CD4-positive, CD25-positive, alpha-beta regulatory T cell (primary cell): ENCODE measurements at places on chromosomes 7 and 10. TPM values are rescaled to one million over a fixed set of nuclear protein-coding genes. Genes with fewer than 3 reads are reported as not detected.

Gene TMEM209
- total RNA-seq, result 27.5 TPM

Gene CPSF4
- total RNA-seq, result 43.7 TPM

Gene TLX1
- not detected for total RNA-seq

Gene LSM8
- total RNA-seq, result 38.6 TPM

- DNase-seq, result no peak
- H3K27ac ChIP-seq, result no peak overlapping the region
- H3K36me3 ChIP-seq, result no peaks in the 10 kb centered on the region
- H3K4me1 ChIP-seq, result no peaks in the 10 kb centered on the region
- no peak overlapping the region for H3K4me3 ChIP-seq
- no peaks in the 10 kb centered on the region for H3K27me3 ChIP-seq
Measured at GRCh38 chr10:30883116-30883515, 148.5 kb downstream of the ZNF438 start.

- H3K27ac ChIP-seq, result peak overlapping the region; percentile 67
- peaks cover 28% of the 10 kb centered on the region for H3K4me1 ChIP-seq
- H3K4me3 ChIP-seq, result peak overlapping the region; percentile 74
- no peaks in the 10 kb centered on the region for H3K27me3 ChIP-seq
- DNase-seq, result no peak
- H3K36me3 ChIP-seq, result peaks cover 6% of the 10 kb centered on the region
Measured at GRCh38 chr7:30329716-30330115, 45.3 kb downstream of the ZNRF2 start.

DNA sequence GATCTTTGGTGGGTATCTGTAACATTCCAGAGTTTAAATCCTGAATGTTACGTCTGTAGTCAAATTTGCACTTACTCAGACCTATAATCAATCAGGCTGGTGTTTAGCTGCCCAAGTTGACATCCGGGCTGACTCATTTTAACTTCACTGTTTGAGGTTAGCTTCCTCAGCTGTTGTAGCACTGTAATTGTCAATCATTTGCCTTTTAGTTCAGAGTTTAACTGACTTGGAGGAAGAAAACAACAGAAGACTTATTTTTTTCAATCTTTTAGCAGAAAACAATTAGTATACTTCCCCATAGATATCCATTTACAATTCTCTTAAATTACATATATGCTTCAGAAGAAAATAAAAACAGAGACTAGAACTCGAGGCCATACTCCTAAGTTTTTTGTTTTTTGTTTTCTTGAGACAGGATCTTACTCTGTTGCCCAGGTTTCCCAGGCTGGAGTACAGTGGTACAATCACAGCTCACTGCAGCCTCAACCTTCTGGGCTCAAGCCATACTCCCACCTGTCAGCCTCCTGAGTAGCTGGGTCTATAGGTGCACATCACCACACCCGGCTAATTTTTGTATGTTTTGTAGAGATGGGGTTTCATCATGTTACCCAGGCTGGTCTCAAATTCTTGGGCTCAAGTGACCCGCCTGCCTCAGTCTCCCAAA is 38.5 kb upstream of the LRRC17 start:
- peaks cover 18% of the 10 kb centered on the region for H3K4me1 ChIP-seq
- peak overlapping the region; percentile 27 for H3K4me3 ChIP-seq
- no peaks in the 10 kb centered on the region for H3K27me3 ChIP-seq
- DNase-seq, result peak; percentile 86

GRCh38 chr10:13564576-13564975 is 22.2 kb upstream of the PRPF18 start:
- peaks cover 3% of the 10 kb centered on the region for H3K27me3 ChIP-seq
- no peaks in the 10 kb centered on the region for H3K36me3 ChIP-seq

- no peak overlapping the region for H3K27ac ChIP-seq
- peaks cover 38% of the 10 kb centered on the region for H3K4me1 ChIP-seq
- no peaks in the 10 kb centered on the region for H3K36me3 ChIP-seq
- H3K4me3 ChIP-seq, result peak overlapping the region; percentile 95
Measured at GRCh38 chr7:123745437-123745836, 3.4 kb downstream of the WASL start.

- no peaks in the 10 kb centered on the region for H3K36me3 ChIP-seq
- no peak overlapping the region for H3K27ac ChIP-seq
- no peak overlapping the region for H3K4me3 ChIP-seq
- no peaks in the 10 kb centered on the region for H3K4me1 ChIP-seq
Measured at GRCh38 chr7:8490391-8491045, 57.1 kb downstream of the NXPH1 start.

GRCh38 chr7:114342431-114343179 is 72.0 kb upstream of the FOXP2 start:
- H3K27ac ChIP-seq, result no peak overlapping the region
- H3K36me3 ChIP-seq, result no peaks in the 10 kb centered on the region
- H3K4me1 ChIP-seq, result no peaks in the 10 kb centered on the region

DNA sequence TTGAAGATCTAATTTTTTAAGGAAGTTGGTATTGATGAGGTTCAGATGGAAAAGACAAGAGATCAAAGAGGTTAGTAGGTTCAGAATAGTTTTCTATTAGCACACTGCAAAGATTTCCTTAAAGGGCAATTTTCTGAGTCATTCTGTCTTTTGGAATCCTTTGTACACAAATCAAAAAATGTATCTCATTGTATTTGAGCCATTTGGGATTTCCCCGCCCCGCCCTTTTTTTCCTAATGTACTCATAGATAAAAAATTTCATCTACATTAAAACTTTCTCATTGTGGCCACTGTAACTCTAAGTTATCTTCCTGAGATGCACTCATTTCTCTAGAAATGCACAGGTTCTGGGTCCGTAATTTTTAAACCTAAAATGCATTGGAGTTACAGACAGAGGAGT is 12.1 kb downstream of the GIMAP6 start:
- peaks cover under 1% of the 10 kb centered on the region for H3K36me3 ChIP-seq
- no peaks in the 10 kb centered on the region for H3K27me3 ChIP-seq
- no peak overlapping the region for H3K4me3 ChIP-seq

GRCh38 chr10:44300666-44301649 is 83.9 kb downstream of the CXCL12 start:
- no peaks in the 10 kb centered on the region for H3K4me1 ChIP-seq
- H3K36me3 ChIP-seq, result no peaks in the 10 kb centered on the region
- no peak for DNase-seq
- H3K4me3 ChIP-seq, result no peak overlapping the region

DNA sequence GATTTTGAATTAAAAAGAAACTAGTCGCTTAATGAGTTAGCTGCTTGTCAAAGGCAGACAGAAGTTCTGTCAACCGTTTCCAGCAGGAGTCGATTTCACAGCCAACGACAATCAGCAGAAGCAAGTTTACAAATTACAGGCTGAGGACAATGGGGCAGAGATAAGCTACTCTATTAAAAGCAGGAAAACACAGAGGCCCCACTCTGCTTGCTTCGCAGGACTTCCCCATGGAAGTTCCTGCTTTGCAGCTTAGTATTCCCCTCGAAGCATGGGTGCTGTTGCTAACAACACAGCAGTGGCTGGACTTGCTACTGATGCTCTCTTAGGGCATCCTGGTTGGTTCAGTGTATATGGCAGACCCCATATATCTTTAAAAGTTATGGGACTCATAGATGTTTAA is 50.8 kb upstream of the KLF6 start:
- no peaks in the 10 kb centered on the region for H3K27me3 ChIP-seq
- H3K27ac ChIP-seq, result no peak overlapping the region
- H3K36me3 ChIP-seq, result no peaks in the 10 kb centered on the region
- H3K4me3 ChIP-seq, result peak overlapping the region; percentile 14

DNA sequence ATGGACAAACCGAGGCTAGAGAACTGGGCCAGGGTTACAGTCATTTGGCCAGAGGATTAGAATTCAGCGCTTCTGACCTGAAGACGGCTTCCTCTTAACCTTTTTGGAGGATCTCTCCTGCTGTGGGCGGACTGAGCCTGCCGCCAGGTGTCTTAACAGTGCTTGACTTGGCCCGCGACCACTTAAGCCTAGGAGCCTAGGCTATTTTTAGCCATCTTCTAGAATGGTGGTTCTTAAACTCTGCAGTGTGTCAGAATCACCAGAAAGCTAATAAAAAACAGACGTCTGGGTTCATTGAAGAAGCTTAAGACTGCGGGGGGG is 722 bp downstream of the MDH2 start:
- H3K27ac ChIP-seq, result peak overlapping the region; percentile 91
- DNase-seq, result no peak
- no peaks in the 10 kb centered on the region for H3K27me3 ChIP-seq
- H3K4me3 ChIP-seq, result peak overlapping the region; percentile 96
- peaks cover 5% of the 10 kb centered on the region for H3K36me3 ChIP-seq

DNA sequence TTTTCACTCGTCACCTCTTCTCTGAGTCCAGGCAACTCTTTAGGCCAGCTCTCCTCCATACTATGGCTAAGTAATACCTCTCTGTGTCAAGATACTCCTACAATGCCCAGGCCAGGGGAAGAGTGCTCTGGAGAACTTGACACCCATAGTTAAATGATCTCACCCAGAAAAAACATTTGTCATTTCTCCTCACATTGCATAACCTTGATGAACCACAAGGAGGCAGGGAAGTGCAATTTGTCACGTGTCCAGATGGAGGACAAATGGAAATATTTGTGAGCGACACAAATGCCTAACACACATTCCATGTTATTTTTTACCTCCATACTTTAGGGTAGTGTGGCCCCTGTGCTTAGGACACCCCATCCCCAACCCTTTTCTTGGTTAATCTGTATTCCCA is 78.3 kb downstream of the HTR7 start:
- no peak overlapping the region for H3K27ac ChIP-seq
- no peaks in the 10 kb centered on the region for H3K36me3 ChIP-seq
- no peak for DNase-seq
- no peaks in the 10 kb centered on the region for H3K27me3 ChIP-seq

GRCh38 chr10:34186745-34187144 is 628.4 kb downstream of the PARD3 start:
- H3K4me1 ChIP-seq, result no peaks in the 10 kb centered on the region
- DNase-seq, result no peak
- H3K4me3 ChIP-seq, result no peak overlapping the region
- H3K27me3 ChIP-seq, result no peaks in the 10 kb centered on the region

- H3K27ac ChIP-seq, result no peak overlapping the region
- no peak for DNase-seq
- H3K4me1 ChIP-seq, result no peaks in the 10 kb centered on the region
Measured at GRCh38 chr10:125799451-125800182, 23.4 kb downstream of the UROS start.

DNA sequence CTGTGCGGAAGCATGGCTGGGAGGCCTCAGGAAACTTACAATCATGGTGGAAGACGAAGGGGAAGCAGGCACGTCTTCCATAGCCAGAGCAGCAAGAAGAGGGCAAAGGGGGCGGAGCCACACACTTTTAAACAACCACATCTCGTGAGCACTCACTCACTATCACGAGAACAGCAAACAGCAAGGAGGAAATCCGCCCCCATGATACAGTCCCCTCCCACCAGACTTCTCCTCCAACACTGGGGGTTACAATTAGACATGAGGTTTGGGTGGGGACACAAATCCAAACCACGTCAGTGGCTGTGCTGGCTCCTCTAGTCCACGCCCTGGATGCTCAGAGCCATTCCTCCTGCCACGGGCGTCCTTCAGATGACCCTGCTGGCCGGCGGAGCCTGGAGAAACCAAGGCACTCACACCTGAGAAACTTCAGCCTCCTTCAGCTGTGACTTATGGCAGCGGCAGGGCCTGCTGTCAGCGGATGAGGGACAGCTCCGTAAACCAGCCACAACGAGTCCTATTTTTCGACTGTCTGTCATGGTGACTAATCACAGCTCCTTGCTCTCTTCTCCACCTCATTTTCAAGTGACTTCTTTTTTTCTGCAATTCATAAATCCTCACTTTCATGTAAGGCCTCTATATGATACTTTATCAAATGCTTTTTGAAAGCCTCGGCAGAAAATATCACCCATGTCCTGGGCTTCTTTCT is 167.9 kb upstream of the PFKP start:
- no peak overlapping the region for H3K27ac ChIP-seq
- H3K36me3 ChIP-seq, result no peaks in the 10 kb centered on the region
- H3K4me1 ChIP-seq, result no peaks in the 10 kb centered on the region
- H3K4me3 ChIP-seq, result no peak overlapping the region

DNA sequence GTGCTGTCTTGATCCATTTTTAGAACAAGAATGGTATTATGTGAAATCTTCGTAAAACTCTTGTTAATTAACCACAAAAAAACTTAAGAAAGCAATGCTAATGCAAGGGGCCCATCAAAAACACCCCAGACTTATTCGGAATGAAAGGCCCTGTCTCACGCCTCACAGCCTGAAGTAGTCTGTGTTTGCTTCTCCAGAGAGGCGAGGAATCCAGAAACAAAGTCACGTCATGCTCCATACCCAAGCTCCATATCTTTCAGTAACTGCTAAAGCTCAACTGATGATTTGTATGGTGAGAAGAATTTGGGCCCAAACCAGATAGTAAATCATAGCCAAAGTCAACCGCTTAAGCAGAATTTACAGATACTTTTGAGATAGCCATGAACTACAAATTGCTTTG is 155.4 kb downstream of the ATE1 start:
- DNase-seq, result no peak
- H3K27ac ChIP-seq, result no peak overlapping the region

GRCh38 chr7:47008461-47008860 is 573.5 kb downstream of the TNS3 start:
- H3K4me3 ChIP-seq, result no peak overlapping the region
- no peaks in the 10 kb centered on the region for H3K36me3 ChIP-seq
- no peaks in the 10 kb centered on the region for H3K27me3 ChIP-seq
- DNase-seq, result no peak
- no peaks in the 10 kb centered on the region for H3K4me1 ChIP-seq

DNA sequence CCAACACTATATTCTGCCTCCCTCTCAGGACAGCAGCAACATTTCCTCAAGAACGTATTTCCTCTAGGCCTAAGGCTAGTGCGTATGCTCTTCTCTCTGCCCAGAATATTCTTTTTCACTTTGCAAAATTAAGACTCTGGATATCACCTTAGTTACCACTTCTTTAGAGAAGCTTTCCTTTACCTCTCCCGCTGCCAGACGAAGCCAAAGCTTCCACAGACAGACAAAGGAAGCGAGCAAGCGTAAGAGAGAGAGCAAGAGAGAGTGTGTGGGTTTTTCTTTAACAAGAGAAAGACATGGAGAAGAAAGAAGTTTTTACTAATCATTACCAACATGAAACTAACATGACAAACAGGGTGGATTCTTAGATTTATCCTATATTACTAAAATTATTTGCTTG is 64.1 kb downstream of the P4HA1 start:
- H3K27ac ChIP-seq, result no peak overlapping the region
- no peaks in the 10 kb centered on the region for H3K4me1 ChIP-seq
- H3K4me3 ChIP-seq, result no peak overlapping the region
- peaks cover 19% of the 10 kb centered on the region for H3K36me3 ChIP-seq
- DNase-seq, result no peak

GRCh38 chr10:32253276-32253675 is 93.7 kb downstream of the EPC1 start:
- no peaks in the 10 kb centered on the region for H3K36me3 ChIP-seq
- no peaks in the 10 kb centered on the region for H3K27me3 ChIP-seq
- no peak overlapping the region for H3K4me3 ChIP-seq
- peak; percentile 20 for DNase-seq
- peaks cover 6% of the 10 kb centered on the region for H3K4me1 ChIP-seq
- no peak overlapping the region for H3K27ac ChIP-seq

GRCh38 chr10:3886191-3886590 is 101.2 kb upstream of the KLF6 start:
- DNase-seq, result no peak
- no peaks in the 10 kb centered on the region for H3K36me3 ChIP-seq
- H3K27ac ChIP-seq, result no peak overlapping the region
- no peaks in the 10 kb centered on the region for H3K27me3 ChIP-seq
